ENCODE measurements at places on chromosomes 11 and 22. TPM values are rescaled to one million over a fixed set of nuclear protein-coding genes. Genes with fewer than 3 reads are reported as not detected.

SEZ6L gene
- not detected for total RNA-seq

SCGB1D2 gene
- total RNA-seq, result not detected

INS gene
- not detected for total RNA-seq

HTR3B gene
- not detected for total RNA-seq

GRIK4 gene
- total RNA-seq, result 0.17 TPM

OR2D2 gene
- 0.33 TPM for total RNA-seq

CXCR5 gene
- not detected for total RNA-seq

Data from fibroblast of lung (primary cell).